ENCODE measurements at places on chromosomes 2 and 18.

DNA sequence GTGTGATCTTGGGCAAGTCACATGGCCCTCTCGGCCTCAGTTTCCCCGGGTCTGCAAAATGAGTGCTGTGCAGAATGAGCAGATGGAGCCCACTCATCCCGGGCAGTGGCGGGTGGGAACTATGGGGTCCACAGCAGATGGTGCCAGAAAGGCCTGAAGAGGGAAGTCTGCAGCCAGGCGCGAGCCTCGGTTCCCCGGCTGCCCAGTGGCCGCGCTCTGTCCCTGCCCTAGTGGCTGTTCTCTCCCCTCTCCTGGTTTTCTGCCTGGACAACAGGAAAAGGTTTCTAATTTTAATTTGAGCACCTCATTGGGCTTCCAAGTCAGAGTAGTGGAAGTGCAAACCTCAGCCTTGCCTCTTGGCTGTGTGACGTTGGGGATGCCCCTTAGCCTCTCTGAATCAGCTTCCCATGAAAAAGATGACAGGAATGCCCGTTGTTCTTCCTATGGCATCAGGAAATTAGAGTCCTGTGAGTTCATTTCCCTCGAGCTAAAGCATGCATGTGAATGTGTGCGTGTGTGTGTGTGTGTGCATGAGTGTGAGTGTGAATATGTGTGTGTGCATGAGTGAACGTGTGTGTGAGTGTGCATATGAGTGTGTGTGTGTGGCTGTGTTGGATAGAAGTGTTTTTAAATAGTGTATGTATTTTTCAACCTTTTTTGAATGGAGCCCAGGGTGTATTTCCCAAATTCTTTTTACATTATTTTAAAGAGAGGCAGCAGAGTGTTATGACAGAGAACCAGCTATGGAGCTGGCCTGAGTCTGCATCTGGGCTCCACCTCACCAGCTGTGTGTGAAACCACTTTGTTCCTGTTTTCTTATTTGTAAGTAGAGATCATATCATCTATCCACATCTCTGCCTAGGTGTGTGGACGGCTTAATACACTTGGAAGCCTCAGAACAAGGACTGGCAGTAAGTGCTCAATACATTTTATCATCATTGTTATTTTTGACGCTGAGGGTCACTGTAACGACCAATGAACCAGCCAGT lies 41.3 kb downstream of the RRM2 start:
- no peak for DNase-seq

- DNase-seq: no peak
These were observed 231.7 kb downstream of the MTX2 start for GRCh38 chr2:176500901-176501300.

- DNase-seq: peak; percentile 60
These were observed 807 bp upstream of the CREB1 start for GRCh38 chr2:207528980-207529329.

- DNase-seq: peak; percentile 60
These were observed 66.8 kb upstream of the SEC11C start for GRCh38 chr18:59072727-59073421.

DNA sequence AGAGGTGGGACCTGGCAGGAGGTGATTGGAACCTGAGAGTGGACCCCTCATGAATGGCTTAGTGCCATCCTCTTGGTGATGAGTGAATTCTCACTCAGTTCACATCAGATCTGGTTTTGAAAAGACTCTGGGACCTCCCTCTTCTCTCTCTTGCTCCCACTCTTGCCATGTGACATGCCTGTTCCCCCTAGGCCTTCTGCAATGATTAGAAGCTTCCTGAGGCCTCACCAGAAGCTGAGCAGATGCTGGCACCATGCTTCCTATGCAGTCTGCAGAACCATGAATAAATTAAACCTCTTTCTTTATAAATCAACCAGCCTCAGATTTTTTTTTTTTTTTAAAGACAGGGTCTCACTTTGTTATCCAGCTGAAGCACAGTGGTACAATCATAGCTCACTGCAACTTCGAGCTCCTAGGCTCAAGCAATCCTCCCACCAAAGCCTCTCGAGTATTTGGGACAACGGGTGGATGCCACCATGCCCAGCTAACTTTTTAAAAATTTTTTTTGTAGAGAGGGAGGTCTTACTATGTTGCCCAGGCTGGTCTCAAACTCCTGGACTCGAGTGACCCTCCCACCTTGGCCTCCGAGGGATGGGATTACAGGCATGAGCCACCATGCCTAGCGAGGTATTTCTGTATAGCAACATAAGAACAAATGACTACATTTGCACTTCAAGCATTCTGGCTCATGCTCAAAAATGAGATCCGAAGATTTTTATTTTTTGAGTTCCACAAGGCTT lies 2.0 kb upstream of the ZFAND2B start:
- no peak for DNase-seq

- no peak for DNase-seq
These were observed 30.6 kb downstream of the IGFBP2 start for GRCh38 chr2:216663846-216664245.

DNA sequence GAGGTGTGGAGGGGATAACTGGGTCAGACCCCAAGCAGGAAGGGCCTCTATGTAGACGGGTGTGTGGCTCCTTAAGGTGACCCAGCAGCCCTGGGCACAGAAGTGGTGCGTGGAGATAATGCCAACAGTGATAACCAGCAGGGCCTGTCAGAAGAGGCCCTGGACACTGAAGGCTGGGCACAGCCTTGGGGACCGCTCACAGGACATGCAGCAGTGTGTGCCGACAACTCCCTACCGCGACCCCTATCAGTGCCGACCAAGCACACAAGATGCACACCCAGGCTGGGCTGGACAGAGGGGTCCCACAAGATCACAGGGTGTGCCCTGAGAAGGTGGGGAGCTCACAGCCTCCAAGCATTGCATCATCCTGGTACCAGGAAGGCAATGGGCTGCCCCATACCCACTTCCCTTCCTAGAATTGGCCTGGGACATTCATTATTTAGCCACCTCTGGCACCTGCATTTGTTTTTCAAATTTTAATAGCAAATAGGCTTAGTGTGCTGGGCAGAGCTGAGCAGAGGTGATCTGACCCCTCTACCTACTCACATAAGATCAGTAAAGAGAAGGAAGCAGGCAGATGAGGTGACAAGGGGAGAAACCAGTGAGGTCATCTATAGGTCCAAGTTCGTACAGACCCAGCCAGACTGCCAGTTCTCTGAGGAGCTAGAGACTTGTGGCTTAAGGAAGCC lies 55.2 kb downstream of the BCL11A start:
- DNase-seq: no peak

- peak; percentile 67 for DNase-seq
These were observed 43.1 kb upstream of the EML4 start for GRCh38 chr2:42125841-42126594.

GRCh38 chr2:215216806-215217205 lies 78.4 kb upstream of the ABCA12 start:
- no peak for DNase-seq

DNA sequence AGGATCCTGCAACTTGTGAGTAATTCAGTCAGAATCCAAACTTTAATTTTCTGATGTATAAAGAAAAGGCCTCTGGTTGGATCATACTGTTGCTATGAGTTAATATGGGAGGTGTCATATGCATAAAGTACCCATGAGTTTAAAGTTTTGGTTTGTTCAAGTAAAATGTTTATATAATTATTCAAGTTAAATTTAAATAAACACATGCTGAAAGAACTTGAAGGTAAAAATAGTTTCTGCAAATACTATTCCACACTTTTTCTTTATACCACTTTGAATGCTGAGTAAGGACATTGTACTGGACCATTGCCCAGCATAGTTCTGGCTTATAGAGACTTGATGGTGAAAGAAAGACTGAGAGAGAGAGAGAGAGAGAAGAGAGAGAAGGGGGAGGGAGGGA lies 30.7 kb downstream of the PKP4 start:
- DNase-seq: no peak

GRCh38 chr2:75539955-75540716 lies 20.6 kb downstream of the EVA1A start:
- no peak for DNase-seq

GRCh38 chr2:96799623-96799935 lies 16.5 kb upstream of the CNNM3 start:
- DNase-seq: no peak

DNA sequence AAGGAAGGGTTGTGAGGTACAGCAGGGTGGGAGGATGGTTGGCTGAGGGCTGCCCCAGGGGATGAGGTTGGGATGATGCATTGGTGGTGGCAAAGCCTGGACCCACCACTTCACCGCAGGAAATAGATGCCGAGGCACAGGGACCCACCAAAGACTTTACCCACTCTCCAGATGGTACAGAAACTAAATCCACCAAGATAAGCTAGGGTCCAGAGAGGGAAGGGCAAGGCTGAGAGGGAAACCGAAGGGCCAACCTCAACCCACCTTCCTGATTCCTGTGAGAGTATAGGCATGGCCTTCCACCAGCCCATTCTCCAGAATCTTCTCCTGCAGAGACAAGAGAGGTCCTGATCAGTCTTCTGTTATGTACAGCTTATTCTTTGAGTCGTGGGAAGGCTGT lies 18.1 kb downstream of the CAPN14 start:
- no peak for DNase-seq

GRCh38 chr2:232328032-232328422 lies 50.5 kb upstream of the ALPP start:
- DNase-seq: no peak
